ENCODE measurements at places on chromosomes 2 and 18.

DNA sequence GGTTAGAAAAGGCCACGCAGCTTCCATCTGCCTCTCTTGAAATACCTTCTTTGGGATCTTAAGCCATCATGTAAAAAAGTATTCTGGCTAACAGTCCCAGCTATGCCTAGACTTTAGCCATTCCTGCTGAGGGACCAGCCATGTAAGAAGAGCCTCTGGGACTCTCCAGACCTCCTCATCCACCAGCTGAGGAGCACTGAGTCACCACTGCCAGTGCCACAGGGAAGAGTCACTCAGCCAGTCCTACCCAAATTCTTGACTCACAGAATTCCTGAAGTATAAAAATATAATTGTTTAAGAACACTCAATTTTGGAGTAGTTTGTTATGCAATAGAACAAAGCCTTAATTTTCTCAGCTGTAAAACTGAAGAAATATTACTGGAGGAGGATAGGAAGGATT, 436.7 kb downstream of the ZEB2 start:
- no peak for DNase-seq

GRCh38 chr2:128307595-128307994, 11.1 kb downstream of the HS6ST1 start:
- DNase-seq: no peak

- no peak for DNase-seq
Observed at GRCh38 chr2:200670313-200670712, 84.5 kb downstream of the AOX1 start.

DNA sequence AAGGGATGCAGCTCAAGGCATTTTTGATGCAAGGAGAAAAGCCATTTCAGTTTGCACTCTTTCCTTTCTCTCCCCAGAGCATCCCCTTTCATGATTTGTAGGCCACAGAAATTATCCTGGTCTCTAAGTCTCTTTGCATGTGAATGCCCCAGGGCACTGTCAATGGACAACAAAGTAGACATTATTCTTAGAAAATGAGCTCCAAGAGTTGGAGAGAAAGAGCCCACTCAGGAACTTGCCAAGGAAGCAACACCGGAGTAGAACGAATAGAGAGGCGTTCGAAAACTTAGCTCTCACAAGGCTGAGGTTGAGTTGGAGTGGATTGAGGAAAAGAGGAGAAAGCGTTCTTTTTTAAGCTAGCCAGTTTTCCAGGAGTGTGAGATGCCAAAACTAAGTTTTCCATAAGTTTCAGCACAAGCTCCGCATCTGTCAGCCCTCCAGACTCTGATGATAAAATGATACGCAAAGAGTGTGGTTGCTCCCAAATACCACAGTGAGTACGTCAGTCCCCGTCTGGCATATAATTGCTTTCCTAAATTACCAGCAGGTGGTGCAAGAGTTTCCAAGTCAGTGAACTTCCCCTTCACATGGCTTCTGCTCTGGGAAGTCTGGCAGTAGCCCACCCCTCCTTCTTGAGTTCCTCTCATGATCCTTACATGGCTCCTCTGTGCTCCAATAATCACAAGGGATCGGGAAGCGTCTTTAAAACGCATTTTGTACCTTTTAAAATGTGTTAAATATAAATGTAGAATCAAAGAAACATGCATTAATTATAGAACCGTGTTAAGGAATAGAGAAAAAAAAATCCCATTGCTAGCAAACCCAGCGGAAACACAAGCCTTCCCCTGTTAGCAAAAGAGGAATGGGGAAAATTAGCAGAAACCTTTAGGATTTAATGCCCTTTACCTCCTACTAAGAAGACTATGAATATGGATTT, 1060.6 kb upstream of the FANCL start:
- no peak for DNase-seq

GRCh38 chr2:196718419-196719109, 79.0 kb downstream of the CCDC150 start:
- no peak for DNase-seq

DNA sequence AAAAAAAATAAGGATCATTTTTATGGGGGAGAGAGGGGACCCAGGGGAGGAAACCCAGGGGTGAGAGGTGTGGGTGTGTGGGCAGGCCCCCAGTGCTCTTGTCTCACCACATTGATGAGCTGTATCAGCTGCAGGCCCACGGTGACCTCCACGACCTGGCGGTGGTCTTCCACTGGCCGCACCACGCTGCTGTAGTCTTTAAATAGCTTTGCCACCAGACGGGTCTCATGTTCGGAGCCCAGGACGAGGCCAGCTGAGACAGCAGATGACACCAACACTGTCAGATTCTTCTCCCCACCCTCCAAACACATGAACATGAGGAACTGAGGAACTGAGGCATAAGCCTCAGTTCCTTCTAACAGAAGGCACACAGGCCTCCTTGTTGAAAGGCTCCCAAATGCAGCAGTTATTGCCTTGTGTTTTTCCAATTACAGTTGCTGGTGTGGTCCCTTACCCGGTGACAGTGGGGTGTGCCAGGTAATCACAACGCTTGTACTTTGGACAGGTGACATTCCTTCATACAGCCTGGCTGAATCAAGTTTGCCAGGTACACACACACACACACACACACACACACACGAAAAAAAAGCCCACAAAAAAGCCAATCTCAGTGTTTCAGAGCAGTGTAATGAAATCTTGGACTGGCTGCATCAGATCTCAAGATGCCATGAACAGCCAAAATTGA, 4.7 kb downstream of the CHRNA1 start:
- no peak for DNase-seq

- DNase-seq: no peak
Observed at GRCh38 chr2:69811591-69811990, 17.9 kb upstream of the GMCL1 start.

DNA sequence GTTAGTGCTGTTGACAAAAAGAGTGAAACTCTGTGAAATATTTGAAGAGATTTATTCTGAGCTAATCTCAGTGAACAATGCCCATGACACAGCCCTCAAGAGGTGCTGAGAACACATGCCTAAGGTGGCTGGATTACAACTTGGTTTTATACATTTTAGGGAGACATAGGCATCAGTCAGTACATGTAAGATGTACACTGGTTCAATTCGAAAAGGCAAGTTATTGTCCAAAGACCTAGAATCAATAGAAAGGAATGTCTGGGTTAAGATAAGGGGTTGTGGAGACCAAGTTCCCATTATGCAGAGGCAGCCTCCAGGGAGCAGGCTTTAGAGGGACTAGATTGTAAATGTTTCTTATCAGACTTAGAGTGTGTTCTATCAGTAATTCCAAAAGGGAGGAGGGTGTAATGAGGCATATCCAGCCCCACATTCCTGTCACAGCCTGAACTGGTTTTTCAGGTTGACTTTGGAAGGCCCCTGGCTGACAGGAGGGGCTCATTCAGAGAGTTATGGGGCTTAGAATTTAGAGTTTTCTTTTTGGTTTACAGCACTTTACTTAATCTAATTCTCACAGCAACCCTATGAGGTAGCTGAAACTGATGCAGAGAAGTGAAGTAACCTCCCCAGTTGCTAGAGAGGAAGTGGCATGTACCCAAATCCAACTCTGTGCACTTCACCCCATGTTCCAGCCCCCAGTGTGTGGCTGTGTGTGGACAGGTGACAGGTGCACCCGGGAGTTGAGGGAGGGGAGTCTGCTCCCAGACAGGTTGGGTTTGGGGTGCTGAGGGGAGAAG, 28.3 kb upstream of the ASAP2 start:
- no peak for DNase-seq

- DNase-seq: no peak
Observed at GRCh38 chr18:47727409-47727808, 203.1 kb downstream of the SMAD2 start.

DNA sequence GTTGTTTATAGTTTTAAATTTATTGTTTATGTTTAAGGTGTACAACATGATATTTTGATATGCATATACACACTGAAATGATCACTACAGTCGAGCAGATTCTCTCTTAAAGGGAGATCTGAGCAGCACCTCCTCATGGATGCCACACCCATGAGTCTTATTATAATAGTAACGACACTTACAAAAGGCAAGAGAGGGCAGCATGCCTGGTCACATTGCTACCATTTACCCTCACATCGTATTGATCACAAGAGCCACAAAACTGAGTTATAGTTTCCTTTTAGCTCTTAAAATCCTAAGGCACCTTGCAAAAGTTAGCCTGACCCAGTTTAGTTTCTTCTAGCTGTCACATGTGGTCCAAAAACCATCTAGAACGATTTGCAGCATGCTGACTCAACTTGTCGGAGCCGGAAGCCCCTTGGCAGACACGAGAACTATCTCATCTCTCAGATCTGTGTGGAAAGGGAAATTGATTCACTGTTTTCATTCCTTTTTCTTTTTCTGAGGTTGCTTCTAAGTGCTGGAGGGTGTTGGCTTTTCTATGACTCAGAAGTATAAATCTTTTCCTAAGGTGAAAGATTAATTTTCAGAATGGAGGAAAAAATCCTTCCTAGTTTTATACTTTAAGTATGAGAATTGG, 85.3 kb downstream of the CDC42EP3 start:
- no peak for DNase-seq

GRCh38 chr2:112147382-112148168, 9.4 kb downstream of the FBLN7 start:
- no peak for DNase-seq

DNA sequence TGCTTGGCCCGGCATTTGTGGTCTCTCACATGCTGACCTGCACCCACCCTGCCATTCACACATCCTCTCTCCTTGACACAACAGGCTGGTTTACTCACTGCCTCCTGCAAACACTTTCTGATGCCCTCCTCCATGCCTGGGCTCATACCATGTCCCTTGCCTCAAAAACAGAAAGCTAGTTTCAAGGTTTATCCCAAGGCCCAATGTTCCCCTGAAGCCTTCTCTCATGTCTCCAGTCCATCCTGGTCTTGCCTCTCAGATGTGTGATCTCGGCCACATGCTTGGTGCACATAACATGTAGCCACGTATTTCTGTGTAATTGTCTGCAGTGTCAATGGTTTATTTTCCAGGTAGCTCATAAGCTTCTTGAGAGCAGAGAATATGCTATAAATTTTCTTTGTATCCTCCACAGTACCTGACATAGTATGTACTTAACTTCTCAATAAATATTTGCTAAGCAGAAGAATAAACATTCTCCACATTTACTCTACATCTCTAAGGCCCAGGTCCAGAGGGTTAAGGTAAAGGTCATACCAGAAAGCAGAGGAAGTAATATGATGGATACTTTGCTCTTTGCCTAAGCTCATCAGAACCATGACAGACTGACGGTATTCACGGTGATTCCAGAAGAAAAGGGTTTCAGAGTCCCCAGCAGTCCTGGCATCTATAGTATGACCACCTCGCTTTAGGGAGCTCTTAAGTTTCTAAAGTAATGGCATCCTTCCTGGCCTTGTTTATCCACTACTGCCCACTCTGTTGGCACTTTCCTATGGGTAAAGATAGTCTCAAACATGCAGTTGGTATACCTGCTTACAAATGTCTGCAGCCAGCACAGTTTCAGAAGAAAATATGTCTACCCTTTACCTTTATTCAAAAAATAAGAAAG, 163.4 kb upstream of the ZFP36L2 start:
- DNase-seq: no peak

GRCh38 chr2:110216803-110217202, 4.5 kb upstream of the MTLN start:
- no peak for DNase-seq

GRCh38 chr2:118832071-118832790, 15.2 kb downstream of the EN1 start:
- DNase-seq: no peak

- no peak for DNase-seq
Observed at GRCh38 chr18:56068701-56069100, 480.7 kb upstream of the TCF4 start.

- no peak for DNase-seq
Observed at GRCh38 chr2:129761569-129762021, 217.9 kb upstream of the RAB6C start.

DNA sequence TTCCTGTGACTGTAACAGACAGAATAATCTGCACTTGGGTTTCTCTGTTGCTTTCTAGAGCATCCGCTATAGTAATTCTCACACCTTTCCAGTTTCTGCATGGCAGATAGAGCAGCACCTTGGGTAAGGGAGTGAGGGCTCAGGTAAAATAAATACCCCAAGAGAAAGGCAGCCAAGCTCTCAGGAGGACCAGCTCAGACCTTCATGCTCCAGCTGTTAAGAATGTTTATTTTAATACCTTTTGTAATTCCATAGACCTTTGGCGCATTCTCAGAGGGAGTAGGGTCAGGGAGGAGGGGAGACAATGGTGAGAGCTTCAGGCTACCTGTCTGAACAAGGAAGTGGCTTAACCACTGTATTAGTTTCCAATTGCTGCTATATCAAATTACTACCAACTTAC, 16.2 kb upstream of the TMEM178A start:
- no peak for DNase-seq

DNA sequence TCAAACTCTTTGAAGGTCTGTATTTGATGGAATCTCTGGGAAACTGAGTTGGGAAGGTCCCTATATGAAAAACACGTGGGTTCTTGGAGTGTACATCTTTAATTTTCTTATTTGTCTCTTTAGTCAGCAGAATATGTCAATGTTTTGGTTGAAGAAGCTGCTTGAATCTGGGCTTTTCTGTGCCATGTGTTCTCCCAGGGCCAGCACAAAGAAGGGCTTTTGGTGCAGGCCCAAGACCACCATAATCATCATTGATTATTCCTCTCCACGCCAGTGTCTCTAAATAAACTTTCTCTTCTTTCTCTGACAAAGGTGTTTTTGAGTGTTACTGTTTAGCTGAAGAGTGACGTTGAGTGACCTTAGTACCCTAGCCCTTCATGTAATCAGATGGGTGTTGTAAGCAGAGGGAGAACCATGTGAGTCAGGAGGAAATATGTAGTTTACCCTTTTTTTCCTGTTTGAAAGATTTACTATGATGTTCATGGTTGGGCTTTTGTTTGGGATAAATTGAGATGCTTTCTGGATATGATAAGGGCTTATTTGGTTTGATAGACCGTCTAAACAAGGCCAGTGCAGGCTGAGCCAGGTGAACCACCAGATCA, 11.6 kb upstream of the TNP1 start:
- DNase-seq: no peak

DNA sequence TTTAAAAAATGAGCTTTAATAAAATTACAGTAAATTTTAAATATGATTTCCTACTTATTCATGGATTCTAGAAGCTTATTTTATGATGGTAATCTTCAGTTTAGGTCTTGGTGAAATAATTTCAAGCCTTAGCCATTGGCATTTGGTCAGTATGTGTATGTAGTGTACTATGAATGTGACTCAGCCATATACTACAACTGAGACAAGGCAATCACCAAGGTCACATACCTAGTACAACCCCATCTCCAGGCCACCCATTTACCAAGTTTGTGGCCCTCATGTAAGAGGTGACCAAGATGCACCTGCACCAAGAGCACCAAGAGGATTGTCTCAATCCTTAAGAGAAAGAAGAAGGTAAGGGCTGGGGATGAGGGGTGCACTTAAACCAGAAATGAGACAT, 54.8 kb upstream of the FRZB start:
- no peak for DNase-seq

- DNase-seq: peak; percentile 44
Observed at GRCh38 chr18:76495435-76496193, 572 bp upstream of the ZNF516 start.

DNA sequence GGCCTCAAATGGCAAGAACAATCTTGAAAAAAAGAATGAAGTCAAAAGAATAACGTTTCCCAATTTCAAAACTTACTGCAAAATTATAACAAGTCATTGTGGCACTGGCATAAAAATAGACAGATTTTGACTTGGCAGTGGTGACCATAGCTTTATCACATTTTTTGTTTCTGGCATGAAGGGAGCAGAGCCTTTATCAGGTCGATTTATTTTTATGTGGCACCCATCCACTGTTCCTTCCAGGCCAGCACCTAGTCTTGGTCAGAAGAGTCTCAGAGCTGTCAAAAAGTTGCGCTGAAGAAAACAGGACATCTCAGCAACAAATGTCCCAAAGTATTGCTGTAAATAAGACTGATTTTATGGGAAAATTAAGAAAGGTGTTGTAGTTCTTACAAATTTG, 92.4 kb downstream of the TRABD2A start:
- no peak for DNase-seq

Measured in activated B cell treated with CpG ODN at 0.5 μM for 24 hours (primary cell).